ENCODE measurements at places on chromosomes 3 and 15. TPM values are rescaled to one million over a fixed set of nuclear protein-coding genes. Genes with fewer than 3 reads are reported as not detected.

DNA sequence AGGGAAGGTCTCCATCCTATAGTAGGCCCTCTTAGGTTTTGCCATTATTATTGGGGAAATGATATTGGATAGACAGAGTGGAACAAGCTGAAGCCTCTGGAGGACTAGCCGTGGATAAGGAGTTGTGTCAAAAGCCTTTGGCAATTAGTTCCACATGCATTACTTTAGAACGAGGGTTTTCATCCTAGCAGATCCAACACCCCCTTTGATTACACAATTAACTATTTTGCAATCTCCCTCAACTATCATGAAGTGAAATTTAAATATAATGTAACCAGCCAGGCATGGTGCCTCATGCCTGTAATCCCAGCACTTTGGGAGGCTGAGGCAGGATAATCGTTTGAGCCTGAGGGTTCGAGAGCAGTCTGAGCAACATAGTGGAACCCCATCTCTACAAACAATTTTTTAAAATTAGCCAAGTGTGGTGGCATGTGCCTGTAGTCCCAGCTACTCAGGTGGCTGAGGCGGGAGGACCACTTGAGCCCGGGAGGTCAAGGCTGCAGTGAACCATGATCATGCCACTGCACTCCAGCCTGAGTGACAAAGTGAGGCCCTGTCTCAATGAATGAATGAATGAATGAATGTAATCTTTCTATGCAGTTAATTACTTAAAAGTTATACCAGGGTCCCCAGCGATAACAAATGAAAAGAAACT lies 56.8 kb downstream of the PXYLP1 start:
- DNase-seq = no peak

GRCh38 chr15:91688811-91689210 lies 164.7 kb upstream of the SLCO3A1 start:
- no peak for DNase-seq

DNA sequence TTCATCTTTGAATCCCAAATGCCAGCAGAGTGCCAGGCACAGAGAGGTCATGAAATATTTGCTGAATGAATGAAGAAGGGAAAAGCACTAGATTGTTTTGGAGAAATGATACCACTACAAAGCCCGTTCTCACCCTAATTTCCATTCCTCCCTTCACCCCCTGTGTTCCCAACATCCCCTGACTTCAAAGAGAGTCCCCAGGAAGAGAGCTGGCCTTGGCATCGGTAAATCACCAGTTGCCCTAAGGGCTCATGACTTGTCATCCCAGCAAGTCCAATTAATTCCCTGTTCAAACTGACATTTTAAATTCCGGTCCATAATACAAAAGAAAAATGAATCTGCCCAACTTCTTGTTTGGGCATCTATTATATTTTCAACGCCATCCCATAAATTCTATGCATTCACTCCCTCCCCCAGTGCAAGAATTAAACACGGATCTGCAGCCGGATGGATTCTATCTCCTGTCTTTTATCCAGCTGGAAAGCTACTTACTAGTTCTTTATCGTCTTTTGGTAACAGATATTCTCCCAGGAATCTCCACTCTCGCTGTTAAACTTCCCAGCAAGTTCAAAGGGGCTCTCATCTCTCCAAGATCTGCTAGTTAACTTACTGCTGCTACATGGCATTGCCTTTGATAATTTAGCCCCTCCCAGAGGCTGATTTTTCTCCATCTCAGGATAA lies 63.9 kb upstream of the TSC22D2 start:
- DNase-seq = no peak

DNA sequence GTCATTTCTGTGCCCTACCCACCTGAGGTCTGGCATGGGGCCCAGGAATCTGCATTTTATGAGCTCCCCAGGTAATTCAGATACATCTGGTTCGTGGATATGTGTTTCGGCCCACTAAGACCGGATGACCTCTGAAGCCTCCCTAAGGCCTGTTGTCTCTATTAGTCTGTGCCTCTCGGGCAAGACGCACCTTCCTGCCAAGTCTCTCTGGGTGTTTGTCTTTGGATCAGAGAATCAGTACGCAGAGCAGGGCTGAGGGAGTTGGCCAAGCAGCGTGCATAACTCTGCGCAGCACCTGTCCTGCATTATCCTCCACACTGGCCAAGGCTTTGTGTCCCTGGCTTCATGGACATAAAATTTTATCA lies 181.0 kb downstream of the THSD4 start:
- DNase-seq = no peak

GRCh38 chr15:39270934-39271333 lies 309.9 kb upstream of the THBS1 start:
- DNase-seq = no peak

- no peak for DNase-seq
Observed at GRCh38 chr3:192395506-192395905, 331.8 kb downstream of the FGF12 start.

DNA sequence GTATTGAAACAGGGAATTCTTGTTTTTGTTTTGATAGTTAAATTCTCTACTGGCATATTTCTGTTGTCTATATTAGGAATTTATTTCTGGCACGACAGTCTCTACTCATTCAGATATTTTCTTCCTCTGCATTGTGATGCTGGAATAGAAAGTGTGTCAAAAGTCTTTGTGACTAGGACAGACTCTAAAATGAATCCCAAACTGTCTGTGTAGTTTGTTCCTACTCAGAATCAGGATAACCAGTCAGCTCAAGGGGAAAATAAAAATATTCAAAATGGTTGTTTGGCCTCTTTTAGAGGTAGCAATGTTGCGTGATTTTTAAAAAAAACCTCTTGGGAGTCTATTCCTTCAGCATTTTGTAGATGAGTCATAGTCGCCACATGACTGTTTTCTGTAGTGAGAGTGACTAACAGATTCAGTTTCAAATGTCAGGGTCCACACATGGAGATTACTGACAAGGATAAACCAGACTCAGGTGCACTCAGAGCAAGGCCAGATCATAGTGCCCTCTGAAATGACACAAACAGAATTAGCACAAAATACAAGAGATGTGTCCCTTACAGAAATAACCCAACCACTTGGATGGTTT lies 13.1 kb downstream of the SLC7A14 start:
- no peak for DNase-seq

GRCh38 chr15:92524874-92525565 lies 130.6 kb downstream of the FAM174B start:
- no peak for DNase-seq

- no peak for DNase-seq
Observed at GRCh38 chr3:54408328-54408727, 286.0 kb downstream of the CACNA2D3 start.

- DNase-seq = no peak
Observed at GRCh38 chr3:144626835-144627234, 655.2 kb downstream of the DIPK2A start.

The LDHAL6B gene
- total RNA-seq = not detected

DNA sequence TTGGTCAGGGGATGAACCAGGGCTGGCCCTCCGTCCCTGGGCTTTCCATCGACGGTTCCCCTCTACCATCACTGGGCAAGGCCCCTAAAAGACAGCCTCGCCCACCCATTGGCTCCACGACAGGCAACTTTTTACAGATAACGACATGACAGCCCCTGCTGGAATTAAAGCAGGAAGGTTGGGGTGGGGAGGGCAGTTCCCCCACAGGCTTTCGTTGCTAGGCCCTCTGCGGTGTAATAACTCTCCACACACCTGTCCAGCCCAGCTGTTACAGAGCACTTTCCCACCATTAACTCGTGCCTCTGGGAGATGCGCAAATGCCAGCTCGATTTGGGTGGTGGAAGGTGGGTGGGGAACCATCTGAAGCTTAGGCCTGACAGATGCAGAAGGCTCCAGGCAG lies 264.2 kb upstream of the TLE3 start:
- no peak for DNase-seq
